ENCODE measurements at places on chromosomes 13 and 19.

- no peak for DNase-seq
These were observed 34.3 kb downstream of the ZNRF4 start for GRCh38 chr19:5489551-5489950.

DNA sequence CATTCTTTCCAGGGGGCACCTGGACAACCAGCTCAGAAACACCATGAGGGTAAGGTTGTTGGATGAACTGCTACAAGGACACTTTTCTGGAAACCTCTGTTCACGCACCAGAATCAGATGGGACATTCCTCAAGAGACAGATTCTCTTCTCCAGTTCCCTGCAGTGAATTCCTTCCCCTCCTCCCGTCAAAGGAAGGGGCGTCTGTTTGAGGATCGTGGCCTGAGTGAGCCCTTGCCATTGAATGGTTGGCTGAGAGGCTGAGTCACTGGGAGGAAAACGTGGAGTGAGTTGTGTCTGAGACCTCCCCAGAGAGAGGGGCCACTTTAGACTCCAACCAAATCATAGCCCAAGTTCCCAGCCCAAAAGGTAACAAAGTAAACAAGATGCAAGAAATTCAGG lies 79.4 kb upstream of the ZNF507 start:
- DNase-seq = no peak

DNA sequence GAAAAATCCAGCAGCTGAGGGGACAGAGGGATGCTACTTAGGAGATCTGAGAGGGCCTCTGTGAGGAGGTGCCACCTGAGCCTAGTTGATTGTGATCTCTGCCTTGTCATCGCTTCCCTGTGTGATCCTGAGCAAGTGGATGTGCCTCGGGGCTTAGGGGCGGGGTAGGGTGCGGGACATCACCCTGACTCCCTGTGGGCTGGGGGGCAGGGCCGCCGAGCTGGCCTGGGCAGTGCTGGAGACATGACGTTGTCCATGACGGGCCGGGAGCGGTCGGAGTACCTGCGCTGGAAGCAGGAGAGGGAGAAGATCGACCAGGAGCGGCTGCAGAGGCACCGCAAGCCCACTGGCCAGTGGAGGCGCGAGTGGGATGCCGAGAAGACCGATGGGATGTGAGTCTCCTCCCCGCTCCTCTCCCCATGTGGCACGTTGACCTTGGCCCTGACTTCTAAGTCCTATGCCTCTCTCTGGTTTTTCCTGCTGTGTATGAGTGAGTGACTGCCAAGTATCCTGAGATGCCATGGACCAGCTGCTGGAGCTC lies 8.2 kb upstream of the INAFM1 start:
- no peak for DNase-seq

- no peak for DNase-seq
These were observed 108.5 kb upstream of the GPC6 start for GRCh38 chr13:93118081-93118615.

DNA sequence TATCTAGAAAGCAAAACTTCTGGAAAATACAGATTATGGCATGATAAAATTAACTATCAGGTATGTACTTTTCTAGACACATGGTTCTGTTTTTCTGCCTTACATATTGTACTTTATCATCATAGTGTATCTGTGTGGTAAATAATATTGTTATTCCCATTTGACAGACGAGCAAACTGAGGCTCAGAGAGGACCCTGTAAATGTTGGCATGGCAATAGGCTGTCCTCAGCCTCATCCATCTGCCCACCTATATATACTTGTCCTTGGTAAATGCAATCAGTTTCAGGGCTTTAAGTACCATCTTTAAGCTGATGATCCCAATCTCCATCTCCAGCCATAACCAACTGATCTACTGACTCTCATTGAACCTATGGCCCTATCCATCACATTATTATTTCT lies 178.0 kb downstream of the DCT start:
- no peak for DNase-seq

GRCh38 chr13:52739468-52740071 lies at the start of gene CNMD:
CNMD (minus strand) TSS chr13:52739820; CDS start chr13:52739701, 119 bp downstream.
- DNase-seq = no peak

DNA sequence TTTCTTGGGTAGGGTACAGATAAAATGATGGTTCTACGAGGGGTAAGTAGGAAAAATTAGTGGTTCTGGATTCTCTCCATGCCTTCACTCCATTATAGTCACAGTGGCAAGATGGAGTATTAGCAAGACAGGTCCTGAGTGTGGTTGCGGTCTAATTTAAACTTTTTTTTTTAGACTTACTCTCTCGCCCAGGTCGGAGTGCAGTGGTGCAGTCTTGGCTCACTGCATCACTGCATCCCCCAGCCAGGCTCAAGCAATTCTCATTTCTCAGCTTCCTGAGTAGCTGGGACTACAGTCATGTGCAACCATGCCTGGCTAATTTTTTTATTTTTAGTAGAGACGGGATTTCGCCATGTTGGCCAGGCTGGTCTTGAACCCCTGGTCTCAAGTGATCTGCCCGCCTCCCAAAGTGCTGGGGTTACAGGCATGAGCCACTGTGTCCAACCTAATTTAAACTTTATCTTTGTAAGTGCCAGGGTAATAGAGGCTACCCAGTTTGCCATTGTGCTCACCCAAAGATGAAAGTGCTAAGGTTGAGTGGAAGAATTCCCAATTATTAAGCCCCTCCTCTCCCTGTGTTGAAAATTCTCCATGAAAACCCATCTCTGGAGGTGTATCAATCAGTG lies 135.6 kb downstream of the TM9SF2 start:
- no peak for DNase-seq
